ENCODE measurements at places on chromosomes 5 and 9.

- DNase-seq, result no peak
Measured at GRCh38 chr5:140113180-140113698, 670 bp upstream of the PURA start.

GRCh38 chr5:16853518-16853917 is 82.6 kb downstream of the MYO10 start:
- no peak for DNase-seq

- DNase-seq, result no peak
Measured at GRCh38 chr5:164394686-164395194, 889.3 kb downstream of the MAT2B start.

GRCh38 chr5:56450766-56451165 is 217.6 kb upstream of the ANKRD55 start:
- no peak for DNase-seq

DNA sequence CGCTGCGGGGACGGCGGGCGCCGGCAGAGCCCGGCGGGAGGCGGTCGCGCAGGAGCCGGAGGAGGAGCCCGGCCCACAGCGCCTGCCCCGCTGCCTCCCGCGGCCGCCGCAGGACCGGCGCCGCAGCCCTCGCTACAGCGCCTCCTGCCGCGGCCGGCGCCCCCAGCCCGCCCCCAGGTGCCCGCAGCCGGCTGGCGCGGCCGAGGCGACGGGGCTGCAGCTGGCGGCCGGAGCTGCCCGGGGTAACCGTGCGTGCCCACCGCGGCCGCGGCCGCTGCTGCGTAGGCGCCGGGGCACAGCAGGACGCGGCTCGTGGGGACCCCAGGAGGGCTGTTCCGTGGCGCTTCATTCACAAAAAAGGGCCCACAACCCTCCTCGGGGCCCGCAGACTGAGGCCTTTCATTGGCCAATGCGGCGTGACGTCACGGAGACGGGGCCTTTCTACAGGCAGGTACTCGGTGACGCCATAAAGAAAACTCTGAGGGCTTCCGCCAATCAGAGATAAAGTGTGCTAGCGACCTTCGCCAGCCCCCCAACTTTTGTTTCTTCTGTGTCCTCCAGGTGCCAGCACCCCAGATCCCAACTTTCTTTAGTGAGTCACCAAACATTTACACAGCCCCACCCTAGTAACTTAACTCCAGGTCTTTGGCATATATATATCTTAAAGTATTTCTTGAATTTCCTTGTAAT is at the start of gene CDC14B:
Gene CDC14B, minus strand, starts transcription at position 353 of the 690 bp plus-strand sequence. CDS start 465 bp downstream, outside the sequence.
- DNase-seq, result peak; percentile 53

GRCh38 chr5:143938230-143938629 is 126.3 kb downstream of the HMHB1 start:
- no peak for DNase-seq

DNA sequence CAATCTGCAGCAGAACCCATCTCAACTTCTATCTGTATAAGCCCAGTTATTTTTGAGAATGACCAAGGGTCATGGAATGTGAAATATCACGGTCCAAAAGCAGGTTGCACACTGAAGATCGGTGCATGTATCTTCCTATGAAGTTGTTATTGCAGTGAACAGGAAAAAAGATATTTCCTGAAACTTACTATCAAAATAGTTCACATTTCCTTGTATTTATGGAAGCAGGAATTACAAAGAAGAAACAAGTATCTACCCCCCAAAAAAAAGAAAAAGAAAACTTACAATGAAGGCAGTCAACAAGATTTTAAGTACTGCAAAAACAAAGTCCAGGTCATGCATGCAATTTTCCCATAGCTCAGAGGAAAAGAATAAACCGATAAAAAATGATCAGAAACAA is 70.0 kb downstream of the MPDZ start:
- no peak for DNase-seq

Data from stimulated activated CD4-positive, alpha-beta T cell treated with anti-CD3 and anti-CD28 coated beads, TNF-alpha, amount 100 ng/mL, for 48 hours (primary cell).